ENCODE measurements at places on chromosomes 3 and 15. TPM values are rescaled to one million over a fixed set of nuclear protein-coding genes. Genes with fewer than 3 reads are reported as not detected.

DNA sequence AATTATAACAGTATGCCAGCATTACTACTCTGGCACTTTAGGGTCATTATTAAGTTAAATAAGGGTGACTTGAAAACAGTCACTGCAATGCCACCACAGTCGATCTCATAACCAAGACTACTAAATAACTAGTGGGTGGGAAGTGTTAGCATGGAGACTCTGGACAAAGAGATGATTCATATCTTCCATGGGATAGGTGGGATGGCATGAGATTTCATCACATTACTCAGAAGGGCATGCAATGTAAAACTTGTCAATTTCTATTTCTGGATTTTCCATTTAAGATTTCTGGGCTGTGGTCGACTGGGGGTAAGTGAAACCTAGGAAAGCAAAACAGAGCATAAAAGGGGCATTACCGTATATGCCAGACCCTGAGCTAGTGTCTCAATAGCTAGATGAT is 538.9 kb upstream of the GRM7 start:
- no peak for DNase-seq

- no peak for DNase-seq
These were observed 34.8 kb upstream of the CHRNB4 start for GRCh38 chr15:78675617-78676360.

The ARPC4 gene
- 164 TPM for total RNA-seq

The SLC9C1 gene
- 0.15 TPM for total RNA-seq

GRCh38 chr3:177179281-177180067 is 17.8 kb downstream of the TBL1XR1 start:
- no peak for DNase-seq

- no peak for DNase-seq
These were observed 178.8 kb downstream of the POTEB3 start for GRCh38 chr15:21261396-21261964.

GRCh38 chr3:36740787-36741186 is 23.6 kb downstream of the DCLK3 start:
- DNase-seq = no peak

- no peak for DNase-seq
These were observed 9.9 kb upstream of the KNL1 start for GRCh38 chr15:40584191-40584590.

The LRRC31 gene
- total RNA-seq = not detected

DNA sequence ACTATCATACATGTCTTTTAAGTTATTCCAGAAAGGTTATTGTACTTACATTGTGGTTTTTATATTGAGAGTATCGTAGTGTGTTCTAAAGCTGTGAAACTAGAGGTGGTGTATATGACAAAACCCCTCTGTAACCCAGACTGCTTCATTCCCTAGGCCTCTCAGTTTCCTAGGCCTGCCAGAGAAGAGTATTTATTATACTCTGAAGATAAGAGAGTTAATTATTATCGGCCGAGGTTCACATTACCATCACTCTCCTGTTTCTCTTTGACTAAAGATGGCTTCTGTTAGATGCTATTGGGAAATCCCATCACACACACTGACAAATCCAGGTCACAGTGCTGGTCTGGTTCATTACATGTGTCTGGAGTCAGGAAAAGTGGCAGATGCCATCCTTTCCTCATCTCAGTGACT is 20.5 kb downstream of the EXOSC7 start:
- no peak for DNase-seq

The NOX5 gene
- total RNA-seq = not detected

- no peak for DNase-seq
These were observed 31.1 kb upstream of the PPIB start for GRCh38 chr15:64193971-64194370.

DNA sequence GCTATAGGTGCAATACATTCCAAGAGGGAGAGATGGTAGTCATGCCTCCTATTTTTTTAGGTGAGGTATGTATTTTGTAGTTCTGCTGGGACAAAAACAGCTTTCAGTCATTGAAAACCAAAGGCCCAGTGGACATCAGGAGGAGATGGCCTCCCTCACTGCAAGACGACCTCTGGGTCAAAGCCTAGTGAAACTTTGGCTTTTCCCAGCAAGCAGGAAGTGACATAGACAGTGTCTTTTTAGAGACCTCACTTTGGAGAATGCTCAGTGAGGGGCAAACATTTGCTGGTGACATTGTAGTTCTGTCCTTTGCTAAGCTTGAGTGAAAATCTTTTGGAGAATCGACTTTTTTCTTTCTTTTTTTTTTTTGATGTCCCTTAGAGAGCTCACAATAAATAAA is 27.3 kb downstream of the LIPC start:
- DNase-seq = no peak

- DNase-seq = no peak
These were observed 60.1 kb downstream of the SLCO3A1 start for GRCh38 chr15:91913560-91913959.

DNA sequence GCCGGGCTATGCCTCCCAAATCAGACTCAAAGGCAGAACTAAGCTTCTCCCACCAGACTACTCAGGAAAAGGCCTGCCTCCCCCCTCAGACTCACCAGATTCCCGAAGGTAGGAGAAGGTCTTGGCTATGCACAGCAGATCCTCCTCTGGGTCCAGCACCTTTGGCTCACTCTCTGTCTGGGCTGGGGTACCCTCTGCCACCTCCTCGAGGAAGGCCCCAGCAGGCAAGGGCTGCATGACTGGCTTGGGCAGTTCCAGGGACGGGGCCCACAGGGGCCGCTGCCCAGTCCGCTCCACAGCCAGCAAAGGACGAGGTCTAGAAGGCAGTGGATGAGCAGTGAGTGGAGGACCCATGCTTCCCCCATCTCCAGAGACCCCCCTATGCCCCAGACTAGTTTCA is 3.3 kb downstream of the CISH start:
- no peak for DNase-seq

The ZBTB20 gene
- 0.70 TPM for total RNA-seq

DNA sequence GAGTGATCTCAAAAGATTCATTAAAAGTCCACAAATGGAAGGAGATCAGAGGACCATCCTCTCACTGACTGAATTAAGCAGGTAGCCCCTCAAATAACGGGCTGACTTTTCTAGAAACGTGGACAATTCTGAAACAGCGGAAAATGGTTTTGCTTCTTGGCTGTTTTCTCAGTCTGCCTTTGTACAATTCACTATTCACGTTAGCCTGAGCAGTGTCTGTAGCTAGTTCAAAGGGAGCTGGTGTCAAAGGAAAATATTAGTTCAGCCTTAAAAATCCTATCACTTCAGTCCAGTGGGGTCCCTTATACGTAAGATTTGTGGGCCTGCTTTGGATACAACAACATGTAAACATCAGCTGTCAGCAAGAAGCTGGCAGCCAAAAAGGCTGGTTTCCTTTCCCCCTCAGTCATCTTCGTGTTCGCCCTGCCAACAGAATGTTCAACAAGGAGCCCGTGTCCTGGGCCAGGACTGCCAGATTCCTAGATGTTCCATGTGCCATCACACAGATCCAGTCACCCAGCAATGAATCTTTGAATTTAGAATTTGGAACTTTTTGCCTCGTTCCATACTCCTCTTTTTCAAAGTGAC is 19.3 kb downstream of the LMCD1 start:
- DNase-seq = no peak

DNA sequence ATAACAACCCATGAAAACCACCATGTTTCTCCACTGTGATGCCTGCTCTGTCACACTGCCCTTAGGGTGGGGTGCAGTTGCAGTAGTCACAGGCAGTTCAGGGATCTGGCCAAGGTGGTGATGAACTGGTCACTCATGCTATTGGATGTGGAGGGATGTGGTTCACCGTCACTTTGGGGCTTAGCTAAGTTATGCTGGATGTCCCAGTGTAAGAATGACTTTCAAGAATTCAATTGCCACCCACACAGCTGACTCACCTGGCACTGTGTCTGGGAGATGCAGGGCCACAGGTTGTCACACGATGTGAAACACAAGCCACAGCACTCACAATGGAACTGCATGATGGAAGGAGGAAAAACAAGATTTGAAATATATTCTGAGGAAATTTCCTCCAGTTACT is 146.1 kb upstream of the CTNNB1 start:
- no peak for DNase-seq

DNA sequence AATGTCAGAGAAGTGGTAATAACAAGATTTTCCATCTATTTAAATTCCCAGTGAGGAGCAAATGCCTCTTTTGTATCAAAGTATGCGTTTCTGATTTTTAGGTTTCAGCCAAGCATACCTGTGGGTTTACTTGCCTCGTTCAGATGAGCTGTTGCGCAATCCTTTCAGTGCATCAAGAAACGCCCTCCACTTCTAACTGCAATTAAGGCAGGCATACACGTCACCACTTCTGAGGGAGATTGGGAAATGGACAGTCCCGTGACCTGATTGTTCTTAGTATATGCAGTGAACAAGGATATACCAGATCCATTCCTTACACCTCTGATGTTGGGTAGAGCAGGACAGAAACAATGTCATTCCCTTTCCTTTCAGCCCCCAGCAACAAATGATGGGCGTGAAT is 219.0 kb downstream of the ITPR1 start:
- no peak for DNase-seq

- no peak for DNase-seq
These were observed 227.8 kb upstream of the CTNNB1 start for GRCh38 chr3:40971191-40972168.

The CGNL1 gene
- total RNA-seq = 34.6 TPM

DNA sequence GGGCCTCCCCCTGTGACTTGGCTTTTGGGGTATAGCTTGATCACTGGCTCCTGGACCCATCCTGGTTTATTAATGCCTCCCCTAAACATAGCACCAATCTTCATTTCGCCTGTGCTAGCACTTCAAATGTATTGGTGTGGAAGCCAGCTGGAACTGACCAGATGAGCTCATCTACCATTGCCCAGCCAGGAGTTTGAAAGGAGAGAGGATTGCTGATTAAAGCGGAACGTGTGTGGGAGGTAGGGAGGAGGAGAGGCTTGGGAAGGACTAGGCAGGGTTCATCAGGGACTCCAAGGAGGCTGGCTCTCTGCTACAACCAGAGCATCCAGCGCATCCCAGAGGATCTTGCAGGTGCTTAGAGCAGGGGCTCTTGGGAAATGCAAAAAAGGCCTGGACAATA is 34.4 kb upstream of the TLE3 start:
- DNase-seq = no peak

DNA sequence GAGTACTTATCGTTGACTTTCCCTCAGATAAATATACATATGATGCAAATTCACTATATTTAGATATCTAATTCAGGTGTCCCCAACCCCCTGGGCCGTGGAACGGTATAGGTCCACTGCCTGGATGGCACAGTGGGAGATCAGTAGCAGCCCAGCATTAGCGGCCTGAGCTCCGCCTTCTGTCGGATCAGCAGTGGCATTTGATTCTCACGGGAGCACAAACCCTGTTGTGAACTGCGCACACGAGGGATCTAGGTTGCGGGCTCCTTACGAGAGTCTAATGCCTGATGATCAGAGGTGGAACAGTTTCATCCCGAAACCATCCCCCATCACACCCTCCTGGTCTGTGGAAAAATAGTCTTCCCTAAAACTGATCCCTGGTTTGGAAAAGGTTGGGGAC is 6.9 kb downstream of the KNL1 start:
- no peak for DNase-seq

- DNase-seq = no peak
These were observed 64.2 kb upstream of the FNDC3B start for GRCh38 chr3:171974986-171975837.

- DNase-seq = no peak
These were observed 57.9 kb upstream of the PPP2R3A start for GRCh38 chr3:135907422-135908165.

DNA sequence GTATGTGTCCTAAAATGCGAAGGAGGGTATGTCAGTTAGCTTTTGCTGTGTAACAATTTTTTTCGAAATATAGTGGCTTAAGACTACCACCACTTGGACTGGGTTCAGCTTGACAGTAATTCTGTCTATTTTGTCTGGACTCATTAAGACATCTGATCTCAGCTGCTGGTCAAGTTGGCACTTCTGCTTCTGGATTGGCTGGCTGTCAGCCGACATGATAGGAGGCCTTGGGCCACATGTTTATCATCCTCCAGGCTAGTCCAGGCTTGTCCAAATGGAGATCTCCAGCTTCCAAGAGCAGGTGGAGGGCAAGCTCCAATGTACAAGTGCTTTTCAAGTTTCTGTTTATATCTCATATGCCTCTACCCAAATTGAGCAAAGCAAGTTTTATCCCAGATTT is 95.9 kb downstream of the GALK2 start:
- no peak for DNase-seq

The PRR23B gene
- total RNA-seq = not detected

The KNG1 gene
- total RNA-seq = not detected

DNA sequence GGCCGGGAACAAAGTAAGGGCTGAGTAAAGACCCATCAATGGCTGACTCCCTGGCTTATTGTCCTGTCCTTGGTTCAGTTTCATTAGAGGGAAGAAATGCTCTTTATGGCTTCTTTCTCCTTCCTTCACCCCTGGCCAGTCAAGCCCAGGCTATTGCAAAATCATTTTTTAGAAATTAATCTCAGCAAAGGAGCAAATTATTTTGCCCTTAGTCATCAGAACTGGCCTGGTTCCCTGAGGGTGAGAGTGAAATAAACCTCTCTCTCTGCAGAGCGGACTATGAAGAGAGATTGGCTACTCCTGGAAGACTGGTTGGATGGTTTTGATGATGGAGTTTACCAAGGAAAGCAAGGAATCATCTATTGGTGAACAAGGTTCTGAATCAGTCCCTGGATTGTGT is 52.7 kb upstream of the OXTR start:
- DNase-seq = no peak

- DNase-seq = no peak
These were observed 388.7 kb upstream of the SGO1 start for GRCh38 chr3:20574746-20575145.

GRCh38 chr3:48716508-48716981 is 476 bp downstream of the IP6K2 start:
- no peak for DNase-seq

DNA sequence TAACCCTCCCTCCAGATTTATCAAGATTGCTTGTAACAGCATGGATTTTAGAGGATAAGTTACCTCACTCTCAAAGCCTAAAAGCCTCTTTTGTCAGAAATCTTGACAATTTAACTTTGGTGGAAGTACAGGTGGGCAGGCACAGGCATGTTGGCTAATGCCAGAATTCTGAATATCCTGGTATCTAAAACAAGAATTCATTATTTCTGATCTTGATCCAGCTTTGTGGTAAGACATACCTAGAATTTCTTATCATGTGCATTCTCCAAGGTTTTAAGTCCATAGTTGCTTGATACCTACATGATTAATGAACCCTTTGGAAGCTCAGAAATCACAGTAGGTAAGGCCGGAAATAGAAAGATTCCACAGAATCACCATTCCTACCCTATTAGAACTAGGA is 109.9 kb upstream of the TTC14 start:
- DNase-seq = no peak
